Activated naive CD4-positive, alpha-beta T cell treated with anti-CD3 and anti-CD28 coated beads for 36 hours (primary cell): ENCODE measurements at places on chromosomes 4 and X. TPM values are rescaled to one million over a fixed set of nuclear protein-coding genes. Genes with fewer than 3 reads are reported as not detected.

DNA sequence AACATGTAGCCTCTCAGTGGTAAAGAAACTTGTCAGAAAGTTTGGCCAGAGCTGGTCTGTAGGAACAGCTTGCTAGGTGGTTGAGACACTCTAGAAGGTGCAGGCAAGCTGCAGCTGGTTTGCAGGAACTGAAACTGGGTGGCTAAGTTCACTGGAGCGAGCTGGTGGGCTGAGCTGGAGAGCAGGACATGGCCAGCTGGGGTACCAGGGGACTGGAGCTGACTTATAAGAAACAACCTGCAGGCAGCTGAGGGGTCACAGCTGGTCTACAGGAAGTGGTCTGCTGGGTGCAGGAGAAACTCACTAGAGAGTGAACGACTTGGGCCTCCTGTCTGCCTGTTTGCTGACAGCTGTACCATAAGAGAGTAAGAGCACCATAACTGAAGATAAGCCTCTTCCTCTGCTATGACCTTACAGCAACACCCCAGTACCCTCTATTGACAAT lies 157.1 kb upstream of the LNX1 start:
- no peak for DNase-seq

Gene ANOS1
- not detected for total RNA-seq

Gene SSX2
- not detected for total RNA-seq

Gene SPANXA1
- not detected for total RNA-seq

DNA sequence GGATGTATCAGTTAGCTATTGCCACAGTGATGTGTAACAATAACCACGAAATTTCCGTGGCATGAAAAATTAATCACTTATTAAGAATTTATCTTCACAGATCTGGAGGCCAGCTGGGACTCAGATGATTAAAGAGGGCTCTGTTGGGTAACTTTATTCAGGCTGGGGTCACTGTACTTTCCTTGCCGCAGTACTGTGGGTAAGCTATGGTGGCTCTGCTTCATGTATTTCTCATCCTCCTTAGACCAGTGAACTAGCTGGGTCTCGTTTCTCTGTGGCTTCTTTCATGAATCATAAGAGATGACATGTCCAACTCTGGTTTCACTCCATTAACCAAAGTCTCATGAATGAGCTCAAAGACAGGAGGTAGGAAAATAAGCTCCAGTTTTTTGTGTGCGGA lies 13.5 kb downstream of the TEX13B start:
- DNase-seq: no peak

- no peak for DNase-seq
Observed at GRCh38 chr4:183843248-183843671, 61.8 kb upstream of the STOX2 start.

DNA sequence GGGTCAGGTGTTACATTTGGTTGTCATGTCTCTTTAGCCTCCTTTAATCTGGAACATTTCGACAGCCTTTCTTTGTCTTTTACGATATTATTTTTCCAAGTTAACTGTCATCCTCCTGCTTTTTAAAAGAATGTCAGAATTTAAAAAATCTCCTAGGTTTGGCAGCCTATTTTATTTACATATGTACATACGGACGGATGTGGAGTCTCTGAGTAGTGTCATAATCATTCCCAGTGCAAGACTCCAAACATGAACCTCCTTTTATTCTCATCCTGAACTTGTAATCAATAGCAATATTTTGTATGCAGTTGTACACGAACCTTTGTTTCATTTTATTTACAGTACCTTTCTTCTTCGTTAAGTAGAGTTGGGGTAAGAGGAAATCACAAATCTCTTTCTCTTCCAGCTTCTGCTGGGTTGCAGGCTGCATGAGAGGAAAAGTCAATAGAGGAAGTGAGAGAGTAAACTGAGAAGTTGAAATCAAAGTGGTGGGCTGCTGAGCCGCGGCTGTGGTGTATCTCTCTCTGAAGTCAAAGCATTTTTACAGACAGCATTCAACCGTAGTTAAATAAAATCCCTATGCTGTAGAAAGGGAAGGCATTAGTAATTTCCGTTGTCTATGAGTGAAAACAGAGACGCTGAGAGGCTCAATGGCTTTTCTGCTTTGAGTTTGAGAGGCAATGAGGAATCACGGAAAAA lies 53.9 kb upstream of the RPS6KA3 start:
- peak; percentile 43 for DNase-seq

Gene EVC
- total RNA-seq: 0.17 TPM

- no peak for DNase-seq
Observed at GRCh38 chr4:111697176-111697942, 447.9 kb upstream of the FAM241A start.

Gene TMEM150C
- not detected for total RNA-seq

Gene TEC
- 3.7 TPM for total RNA-seq

Gene PTPN13
- 0.17 TPM for total RNA-seq

DNA sequence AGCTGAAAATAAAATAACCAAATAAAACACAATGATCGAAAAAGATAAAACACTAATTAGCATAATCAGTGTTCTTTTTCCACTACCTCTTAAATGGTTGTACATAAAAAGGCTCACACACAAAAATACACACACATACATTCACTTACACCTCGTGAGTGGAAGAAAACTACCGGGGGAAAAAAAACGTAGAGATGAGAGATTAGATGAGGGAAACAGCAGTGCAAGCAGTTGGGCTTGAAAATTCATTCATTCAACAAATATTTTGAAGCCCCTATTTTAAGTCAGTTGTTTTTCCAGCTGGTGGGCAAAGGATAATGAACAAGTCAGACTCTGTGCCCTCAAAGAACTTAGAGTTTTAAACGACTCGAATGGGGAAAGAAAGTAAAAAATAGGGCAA lies 1.0 kb downstream of the TBCK start:
- DNase-seq: no peak

- no peak for DNase-seq
Observed at GRCh38 chr4:98411731-98412130, 150.5 kb downstream of the RAP1GDS1 start.

Gene ZNF630
- 1.3 TPM for total RNA-seq

DNA sequence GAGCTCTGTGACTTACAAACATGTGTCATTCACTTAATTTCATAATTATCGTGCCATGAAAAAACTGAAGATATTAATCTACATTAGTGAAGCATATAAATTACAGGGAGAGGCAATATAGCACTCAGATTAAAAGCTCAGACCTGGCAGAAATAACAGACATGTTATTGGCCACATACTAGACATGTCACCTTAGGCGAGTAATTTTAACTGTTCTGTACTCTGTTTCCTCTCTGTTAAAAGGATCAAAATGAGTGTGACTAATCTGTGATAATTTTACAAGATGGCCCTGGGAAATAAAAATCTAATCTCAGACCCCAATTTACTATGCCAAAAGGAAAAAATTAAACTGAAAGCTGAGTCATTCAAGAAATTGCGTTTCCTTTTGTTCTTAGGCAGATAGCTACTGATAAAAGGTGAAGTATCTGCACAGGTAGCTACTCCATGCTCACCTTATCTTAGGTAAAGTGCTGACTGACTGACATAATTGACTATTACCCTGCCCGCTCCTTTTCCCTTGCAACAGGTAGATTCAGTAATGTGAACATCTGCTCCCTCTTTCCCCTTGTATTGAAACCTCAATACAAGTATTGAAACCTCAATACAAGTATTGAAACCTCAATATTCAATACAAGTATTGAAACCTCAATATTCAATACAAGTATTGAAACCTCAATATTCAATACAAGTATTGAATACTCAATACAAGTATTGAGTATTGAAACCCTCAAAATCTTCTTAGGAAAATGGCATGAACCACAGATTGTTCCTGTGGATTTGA lies 33.2 kb downstream of the RELL1 start:
- DNase-seq: no peak

DNA sequence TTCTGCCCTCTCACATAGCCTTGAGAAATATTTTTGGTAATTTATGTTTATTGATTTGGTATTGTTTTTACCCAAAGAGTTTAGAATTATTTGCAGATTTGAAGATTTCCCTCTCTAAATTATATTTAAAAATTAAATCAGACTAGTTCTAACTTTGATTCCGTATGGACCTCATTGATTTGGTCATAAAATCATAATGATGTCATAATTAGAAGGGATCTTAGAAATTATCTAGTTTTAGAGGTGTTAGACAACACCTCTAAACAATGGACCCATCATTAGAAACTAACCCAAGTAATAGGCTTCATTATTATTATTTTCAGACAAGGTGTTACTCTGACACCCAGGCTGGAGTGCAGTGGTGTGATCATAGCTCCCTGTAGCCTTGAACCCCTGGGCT lies 24.1 kb downstream of the DLG3 start:
- DNase-seq: no peak

Gene SLC16A2
- 0.19 TPM for total RNA-seq

Gene LANCL3
- 0.02 TPM for total RNA-seq

Gene P2RY4
- not detected for total RNA-seq

Gene RNF175
- 1.5 TPM for total RNA-seq

Gene C4orf36
- total RNA-seq: not detected

GRCh38 chrX:139844163-139844562 lies 88.7 kb downstream of the ATP11C start:
- DNase-seq: peak; percentile 9

DNA sequence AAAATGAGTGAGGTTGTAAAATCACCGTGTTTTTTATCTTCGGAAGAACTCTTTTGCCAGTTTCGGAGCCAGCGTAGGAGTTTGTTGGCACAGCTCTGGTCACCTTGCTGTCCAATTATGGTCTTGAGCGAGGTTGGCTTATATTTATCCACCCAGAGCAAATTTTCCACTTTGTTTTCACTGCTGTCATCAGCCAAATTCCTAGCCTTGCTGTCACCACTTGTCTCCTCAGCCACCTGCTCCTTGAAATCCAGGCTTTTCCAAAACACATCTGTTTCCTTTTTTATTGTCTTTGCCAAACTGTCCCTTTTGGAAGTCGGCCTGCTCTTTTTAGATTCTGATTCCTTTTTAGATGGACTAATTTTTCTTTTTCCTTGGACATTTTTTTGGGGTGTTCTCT lies 57.6 kb downstream of the RFC1 start:
- no peak for DNase-seq

- DNase-seq: no peak
Observed at GRCh38 chr4:78627046-78627965, 75.7 kb downstream of the ANXA3 start.

Gene SMIM10
- total RNA-seq: 0.79 TPM

GRCh38 chr4:138698641-138699040 lies 316.9 kb upstream of the NOCT start:
- DNase-seq: no peak

DNA sequence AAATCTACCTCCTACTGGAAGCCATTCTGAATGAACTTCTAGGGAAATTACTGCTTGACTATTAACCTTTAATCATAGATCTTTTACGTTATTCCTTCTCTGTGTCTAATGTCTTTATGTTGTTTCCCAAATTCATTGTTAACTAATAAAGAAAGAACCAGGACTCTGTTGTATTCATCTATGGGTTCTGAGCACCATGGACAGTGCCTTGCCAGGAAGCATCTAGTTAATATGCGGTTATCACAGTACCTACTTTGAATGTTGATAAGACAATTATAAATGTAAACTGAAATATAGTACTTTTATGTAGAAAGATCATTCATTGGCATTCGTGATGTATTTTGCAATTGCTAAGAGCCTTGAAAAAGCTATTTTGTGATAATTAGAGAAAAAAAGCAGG lies 23.8 kb downstream of the NWD2 start:
- DNase-seq: no peak

DNA sequence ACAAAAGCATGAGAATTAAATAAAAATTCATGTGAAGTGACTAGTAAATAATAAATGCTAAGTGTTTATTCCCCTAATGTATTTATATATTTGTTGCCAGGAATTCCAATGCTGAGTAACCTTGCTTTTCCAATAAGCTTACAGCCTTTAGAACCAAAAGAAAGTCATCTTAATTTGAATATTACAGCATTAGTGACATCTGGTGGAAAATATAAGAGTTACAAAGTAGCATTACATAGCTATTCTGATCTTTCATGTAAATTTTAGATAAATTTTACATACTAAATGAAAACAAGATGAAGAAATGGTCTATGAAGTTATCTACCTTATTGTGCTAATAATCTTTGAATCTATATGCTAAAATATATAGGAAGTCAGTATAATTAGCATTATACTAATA lies 10.4 kb downstream of the MAD2L1 start:
- no peak for DNase-seq
